ENCODE measurements at places on chromosomes 7 and 10. TPM values are rescaled to one million over a fixed set of nuclear protein-coding genes. Genes with fewer than 3 reads are reported as not detected.

GRCh38 chr7:24899905-24900304, 80.1 kb downstream of the OSBPL3 start:
- no peak for DNase-seq

Gene BCAP29
- total RNA-seq: 109 TPM

Gene CPA2
- total RNA-seq: not detected

Gene IGFBP3
- 4.8 TPM for total RNA-seq

- DNase-seq: no peak
Measured at GRCh38 chr7:2894118-2894940, 50.2 kb upstream of the GNA12 start.

Measured in dermis blood vessel endothelial cell (primary cell).